ENCODE measurements at places on chromosomes 11 and 22.

DNA sequence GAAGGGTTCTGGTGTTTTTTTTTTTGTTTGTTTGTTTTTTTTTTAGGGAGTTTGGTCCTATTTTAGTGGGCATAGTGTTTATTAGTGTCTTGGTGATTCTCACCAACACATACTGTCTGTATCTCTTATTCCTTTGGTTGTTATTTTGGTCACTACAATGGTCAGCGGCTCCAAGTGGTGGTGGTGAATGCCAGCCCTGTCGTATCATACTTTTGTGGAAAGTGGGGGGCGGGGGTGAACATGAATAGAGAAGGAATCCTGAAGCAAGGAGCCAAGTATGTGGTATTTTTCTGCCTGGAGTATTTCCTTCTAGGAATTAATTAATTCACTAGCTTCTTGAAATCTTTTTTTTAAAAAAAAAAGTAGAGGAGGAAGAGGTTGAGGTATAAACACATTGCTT lies 79.6 kb downstream of the GRK3 start:
- DNase-seq: no peak

DNA sequence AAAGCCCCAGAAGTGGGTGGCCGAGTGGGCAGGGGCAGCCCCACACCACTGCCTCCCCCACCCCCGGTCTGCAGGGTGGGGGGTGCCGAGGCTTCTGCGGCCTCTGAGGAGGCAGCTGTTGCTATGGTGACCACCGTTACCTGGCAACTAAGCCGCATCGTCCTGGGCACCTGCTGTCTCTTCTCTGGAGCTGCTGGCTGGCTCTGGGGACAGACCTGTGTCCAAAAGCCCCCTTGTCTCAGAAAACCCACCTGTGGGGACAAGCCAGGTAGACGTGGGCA lies 79.9 kb upstream of the PRR5 start:
- DNase-seq: no peak

- DNase-seq: no peak
These were observed 444.9 kb upstream of the DDI1 start for GRCh38 chr11:103591554-103591953.

DNA sequence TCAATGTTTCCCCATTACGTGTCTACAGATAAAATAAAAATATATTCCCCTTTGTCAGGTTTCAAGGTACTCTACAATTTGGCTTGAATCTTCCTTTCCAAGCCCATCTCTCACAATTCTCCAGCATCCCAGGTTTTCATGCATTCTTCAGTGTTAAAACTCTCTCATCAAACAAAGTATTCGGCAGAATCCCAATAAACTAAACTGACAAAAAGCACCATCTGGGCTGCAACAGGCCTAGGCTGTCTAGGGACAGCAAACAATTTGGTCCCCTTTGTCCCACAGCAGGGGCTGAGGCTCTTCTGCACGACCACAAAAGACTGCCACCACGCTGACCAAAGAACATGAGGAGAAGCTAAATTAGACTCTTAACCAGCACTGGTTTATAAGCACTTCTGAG lies 159.4 kb downstream of the CADM1 start:
- DNase-seq: no peak

All from HuH-7.5 (cell line).